Stimulated activated CD4-positive, alpha-beta T cell treated with anti-CD3 and anti-CD28 coated beads, TNF-alpha, amount 100 ng/mL, for 1 hour (primary cell): ENCODE measurements at places on chromosomes 11 and 22.
A peak's percentile ranks its signal among the peaks of the same experiment; 100 is the strongest.

GRCh38 chr11:35771722-35772121 lies 109.1 kb downstream of the TRIM44 start:
- DNase-seq: no peak

DNA sequence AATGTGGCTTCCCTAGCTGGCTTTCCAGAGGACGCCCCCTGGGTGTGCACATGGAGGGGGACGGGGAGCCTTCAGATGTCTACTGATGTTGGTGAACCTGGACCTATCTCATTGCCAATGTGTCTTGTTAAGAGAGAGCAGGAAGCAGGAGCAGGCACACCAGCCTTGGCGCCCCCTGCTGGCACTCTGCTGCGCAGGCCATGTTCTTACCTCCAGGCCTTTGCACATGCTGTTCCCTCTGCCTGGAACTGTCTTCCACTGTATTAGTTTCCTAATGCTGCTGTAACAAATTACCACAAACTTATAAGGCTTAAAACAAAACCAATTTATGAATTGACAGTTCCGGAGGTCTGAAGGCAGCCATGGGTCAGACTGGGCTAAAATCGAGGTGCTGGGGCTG lies 23.6 kb upstream of the MN1 start:
- no peak for DNase-seq

DNA sequence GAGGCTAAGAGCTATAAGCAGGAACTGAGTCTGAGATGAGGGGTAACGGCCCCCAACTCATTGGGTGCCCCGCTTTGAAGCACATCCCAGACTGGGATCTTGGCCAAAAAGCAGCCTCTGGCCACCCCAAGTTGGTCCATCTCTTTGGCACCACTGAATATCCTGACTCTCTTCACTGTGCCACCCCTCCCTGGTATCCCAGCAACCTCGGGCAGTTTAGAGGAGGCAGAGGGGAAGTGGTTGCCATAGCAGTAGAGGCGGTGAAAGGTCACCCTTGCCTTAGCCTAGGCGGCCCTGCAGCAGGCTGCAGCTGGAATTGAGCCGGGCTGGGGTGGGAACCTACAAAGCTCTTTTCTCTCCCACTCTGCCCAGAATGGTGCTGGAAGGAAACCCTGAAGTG lies 1.1 kb downstream of the PELI3 start:
- DNase-seq: no peak

DNA sequence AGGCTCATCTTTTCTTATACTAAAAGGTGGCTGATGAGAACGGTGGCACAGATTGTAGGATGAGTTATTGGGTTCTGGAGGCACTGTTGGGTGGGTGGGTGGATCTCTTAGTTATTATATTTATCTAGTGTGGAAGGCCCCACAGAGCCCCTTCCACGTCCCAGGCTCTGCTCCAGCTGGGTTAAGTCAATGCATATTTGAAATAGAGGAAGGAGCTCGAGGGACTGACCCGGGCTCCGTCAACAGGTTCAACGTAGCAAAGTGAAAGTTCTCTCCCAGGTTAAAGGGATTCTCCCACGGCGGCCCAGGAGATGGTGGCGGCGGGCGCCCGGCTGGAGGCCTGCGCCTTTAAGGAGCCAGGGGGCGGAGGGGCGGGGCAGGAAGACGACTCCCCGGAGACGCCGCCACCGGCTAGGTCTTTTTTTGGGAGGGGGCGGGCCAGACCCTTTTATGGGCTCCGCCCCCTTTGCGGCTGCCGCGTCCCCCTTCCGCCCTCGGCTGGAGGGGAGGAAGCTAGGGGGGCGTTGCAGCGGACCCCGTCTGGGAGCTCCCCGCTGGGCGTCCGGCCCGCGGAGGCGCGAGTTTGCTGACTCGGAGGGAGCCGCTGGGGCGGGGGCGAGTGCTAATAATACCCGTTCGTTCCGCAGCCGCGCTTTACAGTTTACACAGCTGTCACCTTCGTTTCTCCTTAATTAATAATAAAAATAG lies 1.5 kb upstream of the INPPL1 start:
- peak; percentile 87 for DNase-seq

DNA sequence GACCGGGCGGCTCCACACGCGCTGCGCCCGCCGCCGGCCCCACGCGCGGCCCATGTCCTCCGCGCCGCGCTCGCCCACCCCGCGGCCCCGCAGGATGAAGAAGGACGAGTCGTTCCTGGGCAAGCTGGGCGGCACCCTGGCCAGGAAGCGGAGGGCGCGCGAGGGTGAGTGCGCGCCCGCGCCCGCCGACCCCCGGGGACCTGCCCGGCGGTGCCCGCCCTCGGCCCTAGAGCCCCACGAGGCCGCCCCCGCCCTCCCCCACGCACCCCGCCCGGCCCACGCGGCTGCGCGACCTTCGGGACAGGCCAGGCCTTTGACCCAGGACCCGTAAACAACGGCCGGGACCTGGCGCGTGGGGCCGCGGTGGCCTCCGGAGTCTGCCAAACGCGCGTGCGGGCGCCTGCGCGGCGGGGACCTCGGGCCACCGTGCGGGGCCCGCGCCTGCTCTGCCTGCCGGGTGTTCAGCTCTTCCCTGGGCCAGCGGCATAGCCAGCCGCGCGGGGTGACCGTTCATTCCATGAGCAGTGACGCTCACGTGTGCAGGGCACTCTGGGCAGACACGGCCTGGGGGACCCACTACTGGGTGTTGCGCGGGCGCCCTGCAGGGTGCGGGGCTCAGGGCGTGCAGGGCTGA lies at the start of gene PARVB:
Gene PARVB, plus strand, starts transcription at position 15 of the 634 bp plus-strand sequence. Its CDS starts 38 bp downstream, at position 53.
- DNase-seq: no peak

GRCh38 chr22:37529652-37530345 lies 10.6 kb upstream of the CARD10 start:
- no peak for DNase-seq

DNA sequence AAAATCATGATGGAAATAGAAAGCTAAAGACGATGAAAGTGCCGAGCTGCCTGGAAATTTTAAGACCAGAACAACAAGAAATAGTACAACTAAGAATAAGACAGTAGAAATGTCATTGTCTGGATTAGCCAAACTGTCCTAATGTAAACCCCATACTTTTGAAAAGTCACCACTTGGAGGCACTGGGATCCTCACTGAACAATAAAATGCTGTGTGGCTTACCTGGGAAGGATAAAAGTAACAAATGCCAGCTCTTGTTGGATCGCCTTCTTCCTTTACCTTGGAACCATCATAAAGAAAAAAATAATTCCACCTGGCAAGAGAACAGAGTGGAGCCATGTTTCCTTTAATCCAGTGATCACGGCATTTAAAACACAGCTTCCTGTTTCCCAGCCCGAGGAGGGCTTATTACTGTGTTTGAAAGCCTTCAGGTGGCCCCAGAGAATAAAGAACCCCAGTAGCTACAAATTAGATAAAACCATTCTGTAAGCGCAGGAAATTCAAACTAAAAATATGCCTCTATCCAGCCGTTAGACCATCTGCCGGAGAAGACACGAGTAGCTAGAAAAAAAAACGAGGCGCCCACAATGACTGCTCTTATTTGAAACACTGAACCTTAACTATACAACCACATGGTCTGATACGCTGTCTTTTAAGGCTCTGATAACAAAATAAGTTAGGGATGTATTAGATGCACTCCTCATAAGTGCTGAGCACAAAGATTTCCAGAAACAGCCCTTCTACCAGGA lies 4.4 kb downstream of the HPS4 start:
- no peak for DNase-seq

DNA sequence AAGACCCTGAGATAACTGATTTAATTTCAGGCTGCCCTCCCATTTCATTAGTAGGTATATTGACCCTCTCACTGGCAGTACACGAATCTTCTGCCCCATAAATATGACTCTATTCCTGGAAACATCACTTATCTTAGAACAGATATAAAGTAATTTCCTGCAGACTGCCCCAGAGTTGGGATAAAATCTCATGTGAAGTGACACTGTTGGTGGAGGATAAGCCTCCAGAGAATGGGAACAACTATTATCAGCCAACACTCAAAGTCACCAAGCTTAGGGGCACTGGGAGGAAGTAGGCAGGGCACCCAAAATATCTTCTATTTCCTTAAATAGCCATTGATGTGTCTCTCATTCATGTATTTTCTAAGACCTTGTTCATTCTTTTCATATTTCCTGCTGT lies 8.2 kb downstream of the OR51B5 start:
- no peak for DNase-seq

- no peak for DNase-seq
These were observed 6.4 kb downstream of the CPT1A start for GRCh38 chr11:68835328-68835727.

GRCh38 chr11:120536091-120536796 lies 24.7 kb downstream of the GRIK4 start:
- DNase-seq: no peak

- DNase-seq: no peak
These were observed 9.2 kb downstream of the RELA start for GRCh38 chr11:65653229-65654225.

- no peak for DNase-seq
These were observed 1.9 kb downstream of the BLID start for GRCh38 chr11:122113836-122114825.

DNA sequence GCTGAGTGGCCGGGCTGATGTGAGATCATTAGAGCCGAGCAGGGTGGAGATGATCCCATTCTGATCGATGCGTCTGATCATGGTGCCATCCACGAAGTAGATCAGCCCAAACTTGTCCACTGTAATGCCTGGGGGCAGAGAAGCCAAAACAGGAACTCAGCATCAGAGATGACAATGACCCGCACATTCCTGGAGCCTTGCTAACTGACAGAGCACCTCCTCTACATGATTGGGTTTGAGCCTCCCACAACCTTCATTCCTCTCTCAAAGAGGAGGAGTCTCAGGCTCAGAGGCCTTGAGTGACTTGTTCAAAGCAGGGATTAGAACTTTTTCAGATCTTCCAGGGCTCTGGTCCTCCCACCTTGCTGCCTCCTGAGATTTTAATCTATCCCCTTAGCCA lies 133.7 kb upstream of the NARS2 start:
- DNase-seq: no peak

- DNase-seq: no peak
These were observed 310.8 kb upstream of the PITPNB start for GRCh38 chr22:28229566-28230485.

DNA sequence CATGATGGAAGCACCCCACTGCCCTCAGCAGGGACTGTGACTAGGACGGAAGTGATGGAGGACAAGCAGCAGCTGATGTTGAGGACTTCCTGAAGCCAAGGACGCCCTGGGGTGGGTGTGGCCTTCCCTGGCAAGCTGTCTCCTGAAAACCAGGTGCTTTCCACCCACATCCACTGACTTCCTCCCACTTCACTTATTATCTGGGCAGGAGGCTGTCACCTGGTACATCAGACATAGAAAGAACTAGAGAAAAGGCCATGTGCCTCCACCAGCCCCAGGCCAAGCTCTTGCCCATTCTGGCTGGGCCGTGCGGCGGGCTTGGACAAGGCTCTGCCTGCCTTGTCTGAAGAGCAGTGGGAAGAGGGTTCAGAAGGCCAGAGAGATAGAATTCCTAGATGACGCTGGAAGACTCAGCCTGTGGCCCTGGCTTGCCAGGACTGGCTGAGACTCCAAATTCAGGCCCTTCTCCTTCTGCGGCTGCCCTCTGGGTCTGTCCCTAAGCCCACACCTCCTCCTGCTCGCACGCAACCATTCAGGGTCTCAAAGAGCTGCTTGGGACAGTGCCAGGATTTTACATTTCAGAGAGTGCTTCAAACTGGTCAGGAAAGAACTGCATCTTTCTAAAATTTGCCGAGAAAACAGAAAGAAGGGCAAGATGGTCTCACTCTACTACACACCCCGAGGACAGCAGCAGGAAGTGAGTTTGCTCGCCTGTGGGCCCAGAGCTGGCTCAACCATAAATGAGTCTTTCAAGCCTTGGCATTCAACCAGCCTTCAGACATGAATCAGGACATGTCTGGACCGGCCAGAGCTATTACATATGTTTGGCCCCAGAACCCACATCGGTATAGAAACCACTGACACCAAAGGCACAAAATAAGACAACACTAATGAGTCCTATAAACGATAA lies 13.3 kb downstream of the ARHGAP1 start:
- no peak for DNase-seq

DNA sequence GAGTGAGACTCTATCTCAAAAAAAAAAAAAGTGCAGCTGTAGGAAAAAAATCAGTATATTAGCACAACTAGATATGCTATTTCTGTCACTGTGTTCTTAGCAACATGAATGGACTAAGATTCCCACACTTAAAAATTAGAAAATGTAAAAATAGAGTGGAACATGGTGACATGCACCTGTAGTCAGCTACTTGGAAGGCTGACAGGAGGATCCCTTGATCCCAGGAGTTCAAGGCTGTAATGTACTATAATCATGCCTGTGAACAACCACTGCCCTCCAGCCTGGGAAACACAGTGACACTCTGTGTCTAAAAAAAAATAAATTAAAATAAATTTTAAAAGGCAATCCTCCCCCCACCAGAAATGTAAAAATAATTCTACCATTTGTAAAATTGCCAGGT lies 29.8 kb downstream of the PICALM start:
- no peak for DNase-seq

DNA sequence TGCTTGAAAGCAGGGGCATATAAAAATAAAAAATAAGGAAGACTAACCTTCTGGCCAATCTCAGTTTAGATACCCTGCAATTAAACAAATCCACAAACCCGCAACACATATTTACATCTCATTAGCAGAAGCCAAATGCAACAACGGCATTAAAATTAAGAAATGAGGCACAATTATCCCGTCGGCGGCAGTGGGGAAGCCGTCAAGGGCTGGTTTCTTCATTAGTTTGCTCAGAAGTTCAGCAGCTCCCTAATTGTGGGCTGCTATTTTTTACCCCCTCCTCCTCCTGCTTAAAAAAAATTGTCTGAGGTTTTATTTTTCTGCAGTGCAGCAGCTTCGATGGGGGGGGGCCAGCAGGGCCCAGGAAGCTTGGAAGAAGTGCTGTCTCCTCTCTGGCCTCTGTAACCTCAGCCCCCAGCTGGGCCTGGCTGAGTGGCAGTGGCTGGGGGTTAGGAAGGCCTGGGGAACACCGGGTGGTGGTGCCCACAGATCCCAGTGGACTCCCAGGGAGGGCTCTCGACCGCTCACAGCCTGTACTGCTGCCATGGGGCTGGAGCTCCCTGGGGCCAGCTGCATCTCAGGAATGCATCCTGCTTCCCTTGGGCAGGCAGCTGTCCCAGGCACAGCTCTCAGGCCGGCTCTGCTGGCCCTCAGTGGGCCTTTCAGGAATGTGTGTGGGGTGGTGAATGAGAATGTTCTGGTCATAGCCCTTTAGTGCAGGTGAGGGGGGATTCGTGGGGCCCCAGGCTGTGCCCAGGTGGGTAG lies 148.7 kb upstream of the B3GAT1 start:
- no peak for DNase-seq
